Aorta (tissue), 5 donors: ENCODE measurements at places on chromosomes 5 and 9. TPM values are rescaled to one million over a fixed set of nuclear protein-coding genes. Genes with fewer than 3 reads are reported as not detected.

TMC1 gene
- 0.62 TPM for total RNA-seq

FBN2 gene
- total RNA-seq = 0.84 TPM

PCDHB11 gene
- 15.3 TPM for total RNA-seq

PPIC gene
- 71.1 TPM for total RNA-seq

SYNPO gene
- total RNA-seq = 327 TPM

ANXA2R gene
- 2.7 TPM for total RNA-seq

F2RL1 gene
- total RNA-seq = 0.88 TPM

GRCh38 chr9:71106992-71107391 is 14.4 kb downstream of the TRPM3 start:
- H3K36me3 ChIP-seq = no peaks in the 10 kb centered on the region
- H3K27me3 ChIP-seq = no peaks in the 10 kb centered on the region
- DNase-seq = no peak
- no peaks in the 10 kb centered on the region for H3K4me1 ChIP-seq
- H3K27ac ChIP-seq = no peak overlapping the region

- H3K27ac ChIP-seq = no peak overlapping the region
- H3K36me3 ChIP-seq = no peaks in the 10 kb centered on the region
- no peak overlapping the region for H3K4me3 ChIP-seq
Observed at GRCh38 chr5:108524564-108524963, 142.7 kb upstream of the FBXL17 start.

- H3K4me3 ChIP-seq = no peak overlapping the region
- H3K27ac ChIP-seq = no peak overlapping the region
- no peaks in the 10 kb centered on the region for H3K4me1 ChIP-seq
- DNase-seq = no peak
Observed at GRCh38 chr9:87875831-87876545, 6.7 kb upstream of the SPATA31E1 start.

GRCh38 chr9:124017051-124017928 is 5.7 kb downstream of the LHX2 start:
- H3K27me3 ChIP-seq = no peaks in the 10 kb centered on the region
- peak; percentile 78 for DNase-seq
- H3K4me3 ChIP-seq = no peak overlapping the region
- no peak overlapping the region for H3K27ac ChIP-seq
- no peaks in the 10 kb centered on the region for H3K4me1 ChIP-seq
- no peaks in the 10 kb centered on the region for H3K36me3 ChIP-seq

DNA sequence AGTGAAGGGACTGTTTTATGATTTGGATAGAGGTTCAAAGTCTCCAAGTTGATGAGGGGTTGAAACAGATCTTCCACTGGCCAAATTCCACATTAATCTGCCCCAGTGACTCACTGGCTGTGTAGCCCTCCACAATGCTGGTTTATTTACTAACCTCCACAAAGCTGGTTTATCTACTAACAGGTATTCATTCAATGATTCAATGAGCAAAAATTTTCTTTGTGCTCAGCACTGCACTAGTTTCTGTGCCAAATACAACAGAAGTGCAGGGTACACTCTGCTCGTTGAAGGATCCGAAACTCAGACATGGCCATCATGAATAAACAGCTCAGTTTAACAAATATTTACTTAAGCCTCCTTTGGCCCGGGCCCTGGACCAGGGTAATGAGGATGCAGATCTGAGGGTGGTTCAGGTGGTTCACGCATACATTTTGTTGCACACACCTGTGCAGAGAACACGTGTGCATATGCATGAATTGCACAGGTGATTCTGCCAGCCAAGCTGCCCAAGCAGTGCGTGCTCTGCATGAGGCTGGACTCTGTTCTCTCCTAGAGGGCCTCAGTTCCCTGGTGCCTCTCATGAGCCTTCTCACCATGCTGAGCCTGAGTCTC is 71.0 kb downstream of the SH3PXD2B start:
- H3K27ac ChIP-seq = no peak overlapping the region
- H3K27me3 ChIP-seq = no peaks in the 10 kb centered on the region
- DNase-seq = no peak

DNA sequence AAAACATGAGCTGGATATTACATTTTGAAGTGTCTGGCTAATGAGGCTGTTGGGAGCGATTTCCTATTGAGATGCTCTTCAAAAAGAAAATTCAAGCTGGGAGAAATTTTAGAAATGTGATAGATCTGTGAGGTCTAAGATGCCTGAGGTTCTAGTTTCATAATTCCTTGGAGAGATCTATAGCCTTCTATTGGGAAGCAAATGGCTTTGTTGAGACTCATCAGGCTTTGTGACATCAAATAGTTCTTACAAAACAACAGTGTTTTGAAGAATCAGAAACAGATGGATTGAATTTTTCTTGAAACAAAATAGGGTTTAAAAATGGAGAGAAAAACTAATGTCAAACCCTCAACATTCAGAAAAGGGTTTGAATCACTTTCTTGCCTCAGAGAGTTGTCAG is 292.9 kb downstream of the NNT start:
- no peaks in the 10 kb centered on the region for H3K27me3 ChIP-seq
- H3K4me1 ChIP-seq = no peaks in the 10 kb centered on the region
- H3K27ac ChIP-seq = no peak overlapping the region
- H3K36me3 ChIP-seq = no peaks in the 10 kb centered on the region
- DNase-seq = no peak

DNA sequence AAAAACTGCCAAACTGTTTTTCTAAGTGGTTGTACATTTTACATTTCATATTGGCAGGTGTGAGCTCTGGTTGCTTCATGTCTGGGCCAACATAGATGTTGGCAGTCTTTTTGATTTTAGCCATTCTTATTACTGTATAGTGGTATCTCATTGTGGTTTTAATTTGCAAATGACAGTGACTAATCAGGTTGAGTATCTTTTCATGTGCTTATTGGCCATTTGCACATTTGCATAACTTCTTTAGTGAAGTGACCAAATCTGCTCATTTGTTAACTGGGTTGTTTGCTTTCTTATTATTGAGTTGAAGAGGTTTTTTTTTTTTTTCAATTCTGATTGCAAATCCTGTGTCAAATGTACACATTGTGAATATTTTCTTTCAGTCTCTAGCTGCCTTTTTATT is 36.9 kb upstream of the MSX2 start:
- no peaks in the 10 kb centered on the region for H3K27me3 ChIP-seq
- H3K4me3 ChIP-seq = no peak overlapping the region
- no peaks in the 10 kb centered on the region for H3K4me1 ChIP-seq
- H3K27ac ChIP-seq = no peak overlapping the region

- H3K36me3 ChIP-seq = no peaks in the 10 kb centered on the region
- DNase-seq = no peak
- H3K4me3 ChIP-seq = no peak overlapping the region
- no peak overlapping the region for H3K27ac ChIP-seq
Observed at GRCh38 chr9:87010626-87011025, 63.3 kb upstream of the GAS1 start.

DNA sequence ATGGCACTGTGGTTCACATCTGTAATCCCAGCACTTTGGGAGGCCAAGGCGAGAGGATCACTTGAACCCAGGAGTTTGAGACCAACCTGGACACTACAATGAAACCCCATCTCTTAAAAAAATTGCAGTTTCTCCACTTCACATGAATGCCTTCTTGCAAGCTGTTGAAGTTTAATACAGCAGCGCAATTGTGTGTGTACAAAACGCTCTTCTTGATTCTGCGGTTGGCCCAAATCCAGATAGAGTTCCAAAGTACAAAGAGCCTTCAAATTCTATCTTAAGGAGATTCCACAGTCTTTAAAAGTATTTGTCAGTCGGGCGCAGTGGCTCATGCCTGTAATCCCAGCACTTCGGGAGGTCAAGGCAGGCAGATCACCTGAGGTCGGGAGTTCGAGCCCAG is 9.3 kb upstream of the SETX start:
- H3K4me3 ChIP-seq = no peak overlapping the region
- no peaks in the 10 kb centered on the region for H3K36me3 ChIP-seq
- no peak for DNase-seq
- H3K27me3 ChIP-seq = no peaks in the 10 kb centered on the region
- no peak overlapping the region for H3K27ac ChIP-seq

DNA sequence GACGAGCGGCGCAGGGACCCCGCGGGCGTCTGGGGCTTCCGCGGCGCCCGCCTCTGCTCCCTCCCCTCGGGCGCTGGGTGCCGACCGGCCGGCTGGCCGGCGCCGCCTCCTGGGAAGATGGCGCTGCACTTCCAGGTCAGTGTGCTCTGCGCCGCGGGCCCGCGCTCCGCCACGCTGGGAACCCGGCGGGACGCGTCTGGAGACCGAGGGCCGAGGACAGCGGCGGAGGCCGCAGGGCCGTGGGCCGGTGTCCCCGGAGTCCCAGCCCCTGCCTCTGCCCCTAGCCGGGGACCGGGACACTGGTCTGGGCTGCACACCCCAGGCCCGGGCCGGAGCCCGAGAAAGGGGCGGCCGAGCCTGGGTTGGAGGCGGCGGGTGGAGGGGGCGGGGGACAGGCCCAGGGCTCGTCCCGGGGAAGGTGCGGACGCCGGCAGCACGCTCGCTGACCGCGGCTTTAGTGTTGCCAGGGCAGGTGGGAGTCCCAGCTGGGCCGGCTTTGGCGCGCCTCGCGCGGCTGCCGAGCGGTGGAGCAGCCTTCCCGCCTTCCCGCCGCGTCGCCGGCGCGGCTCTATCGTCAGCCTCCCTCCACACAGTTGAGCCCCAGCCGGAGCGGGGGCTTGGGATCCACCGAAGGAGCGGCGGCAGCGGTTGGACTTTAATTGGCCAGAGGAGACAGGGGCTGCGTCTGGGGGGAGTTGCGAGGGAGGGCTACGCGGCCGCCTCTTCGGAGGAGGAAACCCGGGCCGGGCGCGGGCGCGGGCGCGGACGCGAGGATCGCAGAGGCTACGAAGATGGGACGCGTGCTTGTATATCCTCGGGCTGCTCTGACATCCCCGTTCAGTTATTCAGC is at the start of gene RANBP17:
Gene RANBP17, plus strand, starts transcription at position 102 of the 850 bp plus-strand sequence.
- H3K27me3 ChIP-seq = no peaks in the 10 kb centered on the region
- H3K4me1 ChIP-seq = no peaks in the 10 kb centered on the region
- H3K4me3 ChIP-seq = peak within 1 kb of the TSS; percentile 79
- H3K27ac ChIP-seq = no peak within 1 kb of the TSS

DNA sequence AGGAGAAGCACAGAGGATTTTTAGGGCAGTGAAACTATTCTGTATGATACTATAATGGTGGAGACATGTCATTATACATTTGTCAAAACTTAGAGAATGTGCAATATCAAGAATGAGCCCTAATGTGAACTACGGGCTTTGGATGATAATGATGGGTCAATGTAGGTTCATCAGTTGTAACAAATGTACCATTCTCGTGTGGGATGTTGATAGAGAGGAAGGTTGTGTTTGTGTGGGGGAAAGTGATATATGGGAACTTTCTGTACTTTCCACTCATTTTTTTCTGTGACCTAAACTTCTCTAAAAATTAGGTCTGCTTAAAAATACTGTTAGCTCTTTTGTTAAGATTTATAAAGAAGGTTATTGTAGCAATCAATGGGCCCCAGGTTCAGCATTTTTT is 138.9 kb downstream of the SPATA31D1 start:
- DNase-seq = no peak
- no peak overlapping the region for H3K4me3 ChIP-seq
- no peaks in the 10 kb centered on the region for H3K36me3 ChIP-seq
- H3K27me3 ChIP-seq = no peaks in the 10 kb centered on the region
- H3K27ac ChIP-seq = no peak overlapping the region

GRCh38 chr9:5868235-5868634 is 22.5 kb upstream of the MLANA start:
- no peak overlapping the region for H3K4me3 ChIP-seq
- H3K36me3 ChIP-seq = no peaks in the 10 kb centered on the region
- no peak for DNase-seq
- no peaks in the 10 kb centered on the region for H3K4me1 ChIP-seq
- H3K27ac ChIP-seq = no peak overlapping the region
- H3K27me3 ChIP-seq = no peaks in the 10 kb centered on the region
